NCI-H446 treated with DMSO at 0.1 percent for 48 hours (cell line): ENCODE measurements at places on chromosomes 4 and X.
A peak's percentile ranks its signal among the peaks of the same experiment; 100 is the strongest.

GRCh38 chr4:55727746-55728145 is 91.6 kb upstream of the NMU start:
- DNase-seq = no peak

- DNase-seq = no peak
Observed at GRCh38 chrX:44989995-44990770, 117.2 kb downstream of the KDM6A start.

GRCh38 chr4:104334410-104334809 is 160.3 kb downstream of the CXXC4 start:
- DNase-seq = no peak

- no peak for DNase-seq
Observed at GRCh38 chr4:116959045-116959444, 126.3 kb downstream of the TRAM1L1 start.

DNA sequence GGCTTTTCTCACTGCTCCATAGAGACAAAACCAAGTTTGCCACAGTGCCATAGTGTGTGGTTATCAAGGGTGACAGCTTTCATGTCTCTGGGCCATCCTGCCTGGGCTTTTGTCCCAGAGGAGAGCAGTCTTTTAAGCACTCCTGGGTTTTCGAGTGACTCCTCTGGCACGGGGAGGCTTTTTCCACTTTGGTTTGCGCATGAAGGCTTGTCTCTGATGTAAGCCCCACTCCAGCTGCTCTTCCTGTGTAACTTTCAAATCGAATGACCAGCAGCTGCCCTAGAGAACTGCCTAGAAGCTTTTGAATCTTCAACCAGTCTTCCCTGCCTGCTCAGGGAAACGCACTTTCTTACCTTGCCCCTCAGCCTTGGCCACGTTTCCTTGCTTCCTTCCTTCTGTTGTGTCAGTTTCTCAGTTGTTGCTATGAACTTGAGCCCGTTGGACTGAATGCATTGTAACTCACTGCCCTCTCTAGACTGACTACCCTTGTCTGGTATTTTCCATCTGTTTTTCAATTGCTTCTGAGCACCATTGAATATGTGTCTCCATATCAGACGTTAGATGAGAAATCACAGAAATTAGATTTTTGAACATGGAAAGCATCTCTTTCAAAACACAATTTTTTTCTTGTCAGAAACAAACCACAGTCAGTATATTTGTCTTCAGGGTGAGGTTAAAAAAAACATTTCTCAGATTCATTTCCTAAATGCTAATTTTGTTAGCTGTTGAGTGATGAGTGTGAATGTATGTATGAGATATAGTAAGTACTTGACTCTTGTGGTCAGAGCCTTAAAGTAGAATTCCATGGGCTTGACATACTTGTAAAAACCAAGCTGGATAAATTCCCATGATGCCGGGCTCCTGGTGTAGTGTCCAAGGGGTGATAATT is 45.3 kb downstream of the SLC9A6 start:
- no peak for DNase-seq

GRCh38 chrX:18360867-18361266 is 6.4 kb upstream of the SCML2 start:
- DNase-seq = no peak

DNA sequence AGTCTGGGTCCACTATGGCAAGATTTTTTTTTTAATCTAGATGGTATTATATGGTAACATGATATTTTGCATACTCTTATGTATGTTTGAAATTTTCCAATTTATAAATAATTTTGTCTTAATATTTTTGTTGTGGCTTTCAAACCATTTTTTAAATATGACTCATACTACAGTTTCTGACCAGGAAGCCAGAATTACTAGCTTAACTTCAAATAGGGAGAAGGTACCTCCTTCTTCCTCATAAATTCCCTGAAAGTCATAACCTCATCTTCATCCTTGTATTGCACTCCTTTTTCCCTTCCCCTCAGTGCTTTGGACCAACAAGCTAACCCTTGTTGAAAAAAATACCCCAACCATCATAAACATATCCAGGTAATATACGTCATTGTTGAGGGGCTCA is 21.6 kb downstream of the ARAP2 start:
- DNase-seq = no peak

GRCh38 chr4:175325230-175325629 is 407.1 kb downstream of the ADAM29 start:
- DNase-seq = no peak

GRCh38 chr4:84995386-84995785 is 28.9 kb upstream of the WDFY3 start:
- DNase-seq = no peak

DNA sequence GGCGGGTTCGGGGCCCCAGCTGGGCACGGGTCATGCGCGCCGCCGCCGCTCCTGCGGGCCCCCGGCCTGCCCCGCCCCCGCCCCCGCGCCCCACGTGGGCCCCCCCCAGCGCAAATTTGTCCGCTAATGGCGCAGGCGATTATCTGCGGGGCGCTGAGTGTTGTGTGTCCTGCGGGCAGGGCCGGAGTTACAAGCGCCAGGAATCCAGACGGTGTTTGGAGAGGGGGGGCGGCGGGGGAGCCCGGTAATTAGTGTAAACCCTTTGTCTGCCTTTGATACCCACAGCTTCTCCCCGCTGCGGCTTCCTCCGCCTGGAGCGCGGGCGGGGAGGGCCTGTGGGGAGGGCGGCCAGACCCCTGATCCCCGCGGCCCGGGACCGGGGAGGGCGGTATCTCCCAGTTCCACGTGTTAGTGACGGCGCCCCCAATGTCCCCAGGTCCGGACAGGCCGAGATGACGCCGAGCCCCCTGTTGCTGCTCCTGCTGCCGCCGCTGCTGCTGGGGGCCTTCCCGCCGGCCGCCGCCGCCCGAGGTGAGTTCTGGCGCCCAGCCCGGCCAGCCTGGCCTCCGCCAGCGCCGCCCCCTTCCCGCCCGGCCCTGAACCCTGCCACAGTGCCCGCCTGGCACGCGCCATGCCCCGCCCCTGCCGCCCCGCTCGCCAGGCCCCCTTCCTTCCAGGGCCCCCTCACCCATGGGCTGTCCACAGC is 761 bp downstream of the FGFRL1 start:
- no peak for DNase-seq

- DNase-seq = no peak
Observed at GRCh38 chr4:55445921-55446577, 50.3 kb downstream of the TMEM165 start.

- peak; percentile 37 for DNase-seq
Observed at GRCh38 chr4:30380404-30380998, 339.7 kb upstream of the PCDH7 start.

DNA sequence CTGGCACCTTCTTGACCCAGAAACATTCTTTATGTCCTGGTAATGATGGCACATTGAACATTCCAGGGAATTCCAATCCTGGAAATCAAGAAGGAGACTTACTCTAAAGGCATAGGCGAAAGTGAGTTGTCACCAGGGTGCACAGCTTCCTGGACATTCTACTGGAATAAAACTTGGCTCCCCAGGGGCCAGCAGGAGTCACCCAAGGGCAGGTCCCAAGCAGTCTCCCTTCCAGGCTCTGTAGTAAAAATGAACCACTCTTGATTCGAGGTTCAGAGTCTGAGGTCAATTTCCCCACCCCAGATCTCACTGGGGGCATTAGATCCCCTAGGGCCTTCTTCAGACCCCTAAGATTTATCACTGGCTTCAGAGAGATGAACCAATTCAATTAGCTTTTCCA is 338.7 kb upstream of the GATB start:
- DNase-seq = no peak

- DNase-seq = no peak
Observed at GRCh38 chr4:75779105-75779757, 54.9 kb downstream of the USO1 start.

DNA sequence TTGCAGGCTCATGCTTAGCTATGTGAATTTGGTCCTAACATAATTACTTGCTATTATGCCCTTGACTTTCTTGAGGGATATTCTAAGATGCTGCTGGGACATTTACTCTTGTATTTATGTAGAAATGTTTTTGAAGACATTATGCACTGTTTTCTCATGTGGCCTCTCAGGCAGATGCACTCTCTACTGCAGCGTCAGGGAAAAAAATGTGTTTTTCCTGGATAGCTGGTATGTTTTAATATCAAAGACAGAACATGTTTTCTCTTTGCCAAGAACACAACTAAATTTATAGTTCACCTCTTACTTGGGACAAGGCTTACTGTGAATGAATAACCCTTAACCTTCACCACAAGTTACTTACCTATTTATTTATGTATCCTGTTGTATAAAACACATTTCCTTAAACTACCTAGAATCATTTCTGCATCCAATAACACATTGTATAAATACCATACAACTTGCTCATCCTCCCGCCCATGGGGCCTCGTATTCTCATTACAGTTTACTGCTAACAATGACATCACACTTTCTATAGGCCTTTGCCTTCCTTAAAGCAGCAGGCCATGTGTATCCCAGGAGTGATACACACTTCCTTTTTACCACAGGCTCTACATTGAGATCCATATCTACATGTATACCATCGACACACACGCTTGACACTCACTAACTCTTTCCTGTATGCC is 178.7 kb downstream of the SLIT2 start:
- no peak for DNase-seq

DNA sequence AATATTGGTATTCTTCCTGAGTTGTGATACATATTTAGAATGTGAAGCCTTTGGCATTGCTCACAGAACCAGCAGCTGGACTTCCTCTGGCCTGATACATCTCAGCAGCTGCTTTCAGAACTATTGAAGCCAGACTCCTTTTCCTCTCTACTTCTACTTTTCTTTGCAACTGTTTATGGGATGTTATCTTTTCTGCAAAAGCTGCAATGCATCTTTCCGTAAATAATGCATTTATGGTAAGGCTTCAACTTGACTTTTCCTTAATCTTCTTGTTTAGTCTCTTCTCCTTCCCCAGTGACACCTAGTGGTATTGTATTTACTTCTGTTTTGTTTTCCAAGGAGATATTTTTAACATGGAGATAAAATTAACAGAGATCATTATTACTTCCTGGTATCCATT is 1548.7 kb downstream of the PCDH7 start:
- DNase-seq = no peak

- no peak for DNase-seq
Observed at GRCh38 chr4:99029852-99030251, 34.3 kb downstream of the METAP1 start.

GRCh38 chrX:15358533-15358932 is 23.2 kb upstream of the PIGA start:
- DNase-seq = no peak

GRCh38 chr4:140952717-140953116 is 180.6 kb downstream of the RNF150 start:
- no peak for DNase-seq

- no peak for DNase-seq
Observed at GRCh38 chrX:15678339-15678738, 13.7 kb upstream of the CLTRN start.

GRCh38 chr4:52822972-52823701 is 39.0 kb upstream of the RASL11B start:
- DNase-seq = no peak

DNA sequence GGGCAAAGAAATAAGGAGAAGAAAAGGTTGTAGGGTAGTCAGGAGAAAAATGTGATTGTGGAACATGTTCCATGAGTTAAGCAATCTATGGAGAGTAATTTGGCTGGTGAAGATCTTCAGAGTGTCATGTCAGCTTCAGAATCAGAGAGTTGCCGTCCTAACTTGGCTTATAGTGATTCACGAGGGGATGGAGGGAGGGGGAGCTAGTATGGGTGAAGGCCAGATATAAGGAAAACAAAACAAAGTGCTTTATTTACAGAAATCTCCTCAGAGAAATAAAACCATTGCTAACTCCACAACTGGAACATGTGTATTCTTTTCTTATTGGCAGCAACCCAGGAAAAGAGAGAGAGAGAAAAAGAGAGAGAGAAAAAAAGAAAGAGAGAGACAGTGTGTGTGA is 256.5 kb upstream of the NRK start:
- no peak for DNase-seq

GRCh38 chrX:25561190-25561589 is 545.4 kb upstream of the ARX start:
- no peak for DNase-seq

DNA sequence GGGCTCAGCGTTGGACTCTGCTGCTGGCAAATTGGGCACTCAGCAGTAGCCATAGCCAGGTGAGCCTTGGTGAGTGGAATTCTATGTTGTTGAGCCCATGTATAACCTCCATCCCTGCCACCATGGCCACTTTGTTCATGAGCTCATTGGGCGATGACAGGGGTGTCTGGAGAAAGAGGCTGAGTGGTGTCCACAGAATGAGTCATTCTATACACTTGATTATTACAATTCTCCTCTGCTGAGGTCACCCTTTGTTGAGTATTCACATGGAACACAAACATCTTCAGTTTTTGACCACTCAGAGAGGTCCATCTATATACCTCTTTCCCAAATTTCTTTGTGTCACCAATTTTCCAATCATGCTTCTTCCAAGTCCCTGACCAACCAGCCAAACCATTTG is 1341.7 kb downstream of the PCDH7 start:
- no peak for DNase-seq

DNA sequence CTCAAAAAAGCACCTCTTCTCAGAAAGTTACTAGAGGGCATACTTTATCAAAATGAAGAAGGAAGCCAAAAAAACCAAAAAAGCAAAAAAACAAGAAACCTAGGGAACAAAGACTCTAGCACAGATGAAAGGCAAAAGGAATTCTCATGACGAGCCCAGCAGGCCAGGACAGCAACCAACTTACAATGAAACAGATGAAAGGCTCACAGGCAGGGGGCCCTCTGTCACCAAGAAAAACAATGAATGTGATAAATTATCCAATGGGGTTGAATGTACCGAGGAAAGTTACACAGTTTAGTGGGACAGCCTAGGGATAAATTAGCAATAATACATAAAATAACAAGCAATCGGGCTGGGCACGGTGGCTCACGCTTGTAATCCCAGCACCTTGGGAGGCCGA is 79.0 kb downstream of the GPR82 start:
- DNase-seq = no peak

- no peak for DNase-seq
Observed at GRCh38 chrX:5324546-5324945, 904.1 kb downstream of the NLGN4X start.

GRCh38 chrX:34377645-34378044 is 245.5 kb upstream of the FAM47A start:
- no peak for DNase-seq

DNA sequence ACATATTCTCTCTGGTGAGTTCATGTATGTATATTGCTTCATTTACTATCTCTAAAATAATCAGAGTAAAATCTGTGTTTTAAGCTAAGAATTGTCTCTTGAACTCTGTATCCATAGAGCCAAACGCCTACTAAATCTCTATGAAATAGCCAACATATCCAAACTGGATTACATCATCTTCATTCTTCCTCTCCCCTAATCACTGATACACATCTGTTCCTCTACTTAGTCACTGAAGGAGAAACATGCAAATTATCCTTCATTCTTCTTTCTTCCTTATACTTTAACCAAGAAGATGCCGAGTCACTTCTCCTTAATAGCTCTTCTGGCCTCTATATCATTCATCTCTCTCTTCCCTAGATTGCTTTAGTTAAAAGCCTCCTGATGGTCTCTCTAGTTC is 630.4 kb upstream of the FTHL17 start:
- DNase-seq = no peak

- DNase-seq = no peak
Observed at GRCh38 chr4:40525752-40526598, 103.7 kb downstream of the RBM47 start.

DNA sequence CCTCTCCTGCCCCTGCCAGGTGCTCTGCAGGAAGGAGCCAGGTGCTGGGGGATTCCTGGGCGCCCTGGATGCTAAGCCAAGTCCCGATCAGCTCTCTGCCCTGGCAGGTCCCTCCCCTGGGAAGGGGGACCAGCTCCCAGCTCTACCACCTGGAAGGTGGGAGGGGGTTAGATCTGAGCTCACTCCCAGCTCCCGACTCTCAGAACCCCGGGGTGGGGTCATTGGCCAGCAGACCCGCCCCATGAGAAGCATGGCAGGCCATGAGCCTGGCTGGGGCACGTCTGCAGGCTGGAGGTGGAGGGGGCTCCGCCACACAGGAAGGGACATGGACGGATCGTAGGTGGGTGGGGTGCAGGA is 83.4 kb upstream of the NKX1-1 start:
- DNase-seq = no peak
